ENCODE measurements at places on chromosomes 3 and 15.

- DNase-seq = no peak
These were observed 1.9 kb downstream of the TIMMDC1 start for GRCh38 chr3:119500265-119500664.

GRCh38 chr3:112811917-112812660 lies 34.6 kb downstream of the CD200R1L start:
- DNase-seq = no peak

DNA sequence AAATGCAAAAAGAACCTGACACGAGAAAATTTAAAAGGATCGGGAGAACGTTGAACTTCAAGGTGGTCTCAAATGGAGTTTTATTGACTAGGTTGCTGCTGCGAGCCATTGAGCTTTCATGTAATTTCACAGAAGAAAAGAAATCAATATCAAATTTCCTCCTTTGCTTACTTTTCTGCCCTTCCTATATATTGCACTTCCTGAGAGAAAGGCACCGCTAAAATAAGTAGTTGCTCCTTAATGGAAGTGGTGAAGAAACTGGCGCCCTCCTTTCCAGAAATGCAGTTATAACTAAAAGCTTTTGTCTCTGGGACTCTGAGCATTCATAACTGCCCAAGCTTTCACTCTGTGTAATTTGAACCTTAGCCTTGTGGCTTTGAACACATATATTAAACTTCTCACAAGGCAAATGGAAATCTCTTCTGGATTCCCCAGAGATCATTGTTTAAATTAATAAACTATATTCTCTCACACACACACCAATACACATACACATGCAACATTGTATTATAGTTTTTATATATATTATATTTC lies 13.4 kb downstream of the EID1 start:
- DNase-seq = no peak

- DNase-seq = no peak
These were observed 19.6 kb downstream of the LRRC57 start for GRCh38 chr15:42528970-42529369.

DNA sequence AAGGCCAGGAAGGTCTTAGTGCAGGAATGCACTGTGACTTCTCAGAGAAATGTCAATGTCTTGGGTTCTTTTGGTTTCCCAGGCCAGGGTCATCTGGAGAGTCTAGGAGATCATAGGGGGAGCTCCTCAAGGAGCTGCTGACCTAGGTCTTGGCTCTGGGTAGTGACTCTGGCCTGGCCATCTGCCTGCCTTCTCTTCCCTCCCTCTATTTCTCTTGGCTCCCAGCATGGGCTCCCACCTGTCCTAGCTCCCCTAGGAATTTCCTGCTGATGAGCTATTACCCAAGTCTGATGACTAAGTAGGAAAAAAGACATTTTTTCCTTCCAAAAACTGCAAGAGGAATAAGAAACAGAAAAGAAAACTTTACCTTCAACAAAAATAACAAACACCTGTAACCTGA lies 57.4 kb downstream of the BSN start:
- DNase-seq = no peak

GRCh38 chr15:84598250-84598649 lies 2.6 kb upstream of the ZSCAN2 start:
- DNase-seq = no peak

- no peak for DNase-seq
These were observed 90.6 kb upstream of the MYZAP start for GRCh38 chr15:57500979-57501576.

GRCh38 chr3:55750525-55750924 lies 263.4 kb upstream of the WNT5A start:
- DNase-seq = no peak

- DNase-seq = no peak
These were observed 21.6 kb upstream of the TAFA4 start for GRCh38 chr3:68953816-68954444.

DNA sequence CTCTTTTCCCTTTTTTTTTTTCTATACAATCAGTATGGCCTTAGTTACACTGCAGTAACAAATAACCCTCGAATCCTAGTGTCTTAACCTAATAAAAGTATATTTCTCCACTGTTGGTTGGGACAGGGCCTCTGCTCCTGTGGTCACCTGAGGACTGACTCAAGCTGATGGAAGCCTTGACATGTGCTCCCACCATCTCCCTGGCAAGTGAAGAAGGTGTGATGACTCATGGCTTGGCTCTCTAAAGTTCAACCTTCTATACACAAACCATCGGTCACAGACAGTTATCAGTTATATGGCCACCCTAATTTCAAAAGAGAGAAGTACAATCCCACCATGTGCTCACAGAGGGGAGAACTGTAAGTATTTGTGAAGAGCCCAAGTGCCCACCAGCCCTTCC lies 65.8 kb upstream of the CACNA2D3 start:
- no peak for DNase-seq

- DNase-seq = no peak
These were observed 296.1 kb downstream of the LSAMP start for GRCh38 chr3:116148881-116149851.

GRCh38 chr15:70321172-70321819 lies 223.6 kb upstream of the TLE3 start:
- no peak for DNase-seq

- DNase-seq = no peak
These were observed 88.2 kb upstream of the ZNF385D start for GRCh38 chr3:21839176-21839575.

DNA sequence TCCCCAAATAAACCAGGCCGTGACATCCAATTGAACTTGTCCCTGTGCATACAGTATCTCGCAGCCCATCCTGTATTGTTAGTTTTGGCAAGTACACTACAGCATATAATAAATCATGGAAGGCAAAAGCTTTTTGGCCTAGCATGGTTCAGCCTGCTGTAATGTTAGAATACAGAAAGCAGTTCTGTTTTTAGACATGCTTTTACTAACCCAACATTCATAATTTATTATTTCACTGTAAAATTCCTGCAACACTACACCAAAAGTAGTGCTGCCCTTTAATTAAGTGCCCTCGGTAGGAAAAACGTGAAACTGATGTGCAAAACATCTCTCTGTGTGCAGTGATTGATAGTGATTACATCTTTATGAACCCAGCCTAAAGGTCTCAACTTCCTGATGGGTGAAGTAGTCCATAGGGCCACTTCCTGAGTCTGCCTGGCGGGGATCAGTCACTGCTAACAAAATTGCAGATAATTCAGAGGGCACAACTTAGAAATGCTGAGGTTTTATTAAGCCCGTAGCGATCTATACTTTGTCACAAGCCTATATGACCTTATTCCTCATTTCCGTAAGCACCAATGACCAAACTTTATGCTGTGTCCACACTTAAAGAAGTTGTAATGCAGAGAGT lies 227.8 kb downstream of the CDIN1 start:
- no peak for DNase-seq

- DNase-seq = no peak
These were observed 78.0 kb upstream of the RARB start for GRCh38 chr3:25349828-25350724.

DNA sequence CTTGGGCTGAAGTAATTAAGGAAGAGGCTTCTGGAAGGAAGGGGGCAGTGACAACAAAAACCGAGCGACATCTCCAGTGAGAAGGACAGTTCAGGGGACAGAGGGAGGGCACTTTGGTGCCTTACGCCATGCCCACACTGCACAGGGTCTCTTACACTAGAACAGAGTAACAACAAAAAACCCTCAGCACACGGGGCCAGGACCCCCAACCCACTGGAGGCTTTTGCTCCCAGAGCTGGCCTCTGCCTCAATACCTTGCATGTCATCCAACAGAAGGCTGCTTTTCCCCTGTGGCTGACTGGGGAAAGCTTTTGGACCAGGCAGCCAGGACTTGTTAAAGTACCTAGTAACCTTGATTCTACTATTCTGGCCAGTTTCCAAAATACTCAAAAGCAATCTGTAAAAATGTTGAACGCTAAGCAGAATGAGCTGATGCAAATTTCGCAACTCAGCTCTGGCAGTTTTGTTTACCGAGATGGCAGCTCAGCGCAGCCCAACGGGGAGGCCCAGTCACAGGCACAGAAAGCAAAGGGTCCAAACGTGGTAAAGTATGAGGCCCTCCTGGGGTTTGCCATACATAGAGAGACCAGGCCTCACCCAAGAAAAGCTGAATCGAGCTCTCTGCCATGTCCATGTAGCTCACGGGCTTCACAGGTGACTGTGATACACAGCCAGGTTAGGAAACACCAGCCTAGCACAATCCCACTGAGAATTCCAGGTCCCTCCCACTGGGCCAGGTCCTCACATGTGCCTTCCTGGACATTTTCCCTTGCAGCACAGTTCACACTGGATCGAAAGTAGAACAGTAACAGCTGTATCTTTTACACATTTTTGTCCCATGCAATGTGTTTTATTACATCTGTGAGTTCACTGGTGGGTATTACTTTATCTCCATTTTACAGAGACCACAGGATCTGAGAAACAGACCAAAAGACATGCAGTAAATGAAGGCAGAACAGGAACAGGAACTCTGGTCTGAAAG lies 6.0 kb downstream of the CHCHD4 start:
- DNase-seq = no peak

GRCh38 chr3:11498177-11498576 lies 145.5 kb downstream of the VGLL4 start:
- DNase-seq = no peak

DNA sequence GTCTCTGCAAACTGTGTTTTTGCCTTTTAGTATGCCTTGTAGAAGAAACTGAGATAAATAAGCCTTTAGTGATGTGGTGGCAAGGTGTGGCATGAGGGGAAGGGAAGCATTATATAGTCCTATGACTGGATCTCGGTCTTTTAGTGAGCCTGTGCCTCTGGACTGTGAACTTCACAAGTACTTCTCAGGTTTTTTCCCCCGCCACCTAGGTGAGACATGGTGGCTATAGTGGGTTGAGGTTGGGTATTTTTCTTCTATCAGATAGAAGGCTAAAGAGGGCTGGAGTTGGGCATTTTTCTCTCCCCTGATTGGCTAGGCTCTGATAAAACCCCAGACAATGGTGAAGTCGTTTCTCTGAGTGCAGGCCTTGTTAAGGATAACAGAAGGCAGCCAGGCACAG lies 38.7 kb upstream of the ZFAND6 start:
- DNase-seq = no peak

- DNase-seq = no peak
These were observed 20.4 kb downstream of the CDIN1 start for GRCh38 chr15:36599620-36600433.

DNA sequence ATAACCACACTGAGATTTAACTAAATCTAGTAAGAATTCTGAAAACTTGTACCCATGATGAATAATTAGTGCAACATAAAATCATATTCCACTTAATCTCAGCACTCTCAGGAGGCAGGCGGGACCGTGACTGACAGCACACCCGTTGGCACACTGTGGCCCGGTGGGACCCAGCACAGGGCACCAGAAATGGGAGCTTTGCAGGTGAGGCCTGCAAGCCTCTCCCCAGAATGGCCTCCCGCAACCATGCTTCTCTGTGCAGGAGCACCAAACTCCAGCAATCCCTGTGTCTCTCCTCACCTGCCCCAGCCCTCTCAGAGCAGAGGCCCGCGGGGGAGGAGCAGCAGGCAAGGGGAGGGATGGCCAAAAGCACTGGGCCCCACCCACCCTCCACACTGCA lies 31.5 kb upstream of the OCA2 start:
- no peak for DNase-seq

DNA sequence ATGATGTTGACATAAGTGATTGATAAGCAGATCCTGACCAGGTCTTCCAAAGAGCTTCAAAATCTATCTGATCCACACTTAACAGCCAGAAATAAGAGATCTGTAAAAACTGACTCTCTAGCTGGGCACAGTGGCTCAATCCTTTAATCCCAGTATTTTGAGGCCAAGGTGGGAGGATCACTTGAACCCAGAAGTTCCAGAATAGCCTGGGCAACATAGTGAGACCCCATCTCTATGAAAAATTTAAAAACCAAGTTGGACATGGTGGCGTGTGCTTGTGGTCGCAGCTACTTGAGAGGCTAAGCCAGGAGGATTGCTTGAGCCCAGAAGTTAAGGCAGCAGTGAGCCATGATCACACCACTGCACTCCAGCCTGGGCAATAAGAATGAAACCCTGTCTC lies 43.6 kb downstream of the PIGB start:
- no peak for DNase-seq

GRCh38 chr3:61940236-61940635 lies 378.9 kb downstream of the PTPRG start:
- DNase-seq = no peak

DNA sequence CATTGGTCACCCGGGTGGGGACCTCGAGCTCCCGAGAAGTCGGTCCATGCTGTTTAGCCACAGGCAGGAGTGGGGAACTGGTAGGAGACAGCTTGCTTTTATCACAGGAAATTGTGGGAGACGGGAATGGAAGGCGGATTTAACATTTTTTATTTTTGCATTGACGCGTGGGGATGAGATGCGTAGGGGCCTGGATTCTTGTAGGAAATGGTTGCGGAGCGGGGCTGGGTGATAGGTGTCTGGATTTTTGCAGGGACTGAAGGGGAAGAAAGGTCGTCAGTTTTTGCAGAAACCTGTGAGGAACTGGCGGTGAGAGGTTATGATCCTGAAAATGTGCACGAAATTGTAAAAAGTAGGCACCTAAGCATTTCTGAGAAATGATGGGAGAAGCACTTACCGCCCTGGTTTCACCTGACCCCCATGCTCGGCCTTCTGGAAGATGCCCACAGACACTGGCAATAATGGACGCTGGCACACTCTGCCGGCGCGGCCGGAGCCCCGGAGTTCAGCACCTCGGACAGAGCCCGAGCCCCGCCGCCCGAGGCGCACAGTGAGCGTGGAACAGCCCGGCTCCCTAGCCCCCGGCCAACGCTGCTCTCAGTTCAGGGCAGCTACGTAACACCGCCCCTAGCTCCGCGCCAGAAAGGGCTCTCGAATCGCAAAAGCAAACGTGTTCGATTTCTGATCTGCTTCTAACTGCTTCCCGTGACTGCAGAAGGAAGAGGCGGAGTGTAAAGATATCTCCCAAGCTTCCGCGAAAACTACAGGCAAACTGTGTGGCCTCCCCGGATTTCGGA lies 928 bp downstream of the ANKRD34C start:
- no peak for DNase-seq

- DNase-seq = no peak
These were observed 367.6 kb upstream of the PLSCR5 start for GRCh38 chr3:146972726-146973125.

- DNase-seq = no peak
These were observed 298.3 kb upstream of the NR2E3 start for GRCh38 chr15:71511796-71512681.

DNA sequence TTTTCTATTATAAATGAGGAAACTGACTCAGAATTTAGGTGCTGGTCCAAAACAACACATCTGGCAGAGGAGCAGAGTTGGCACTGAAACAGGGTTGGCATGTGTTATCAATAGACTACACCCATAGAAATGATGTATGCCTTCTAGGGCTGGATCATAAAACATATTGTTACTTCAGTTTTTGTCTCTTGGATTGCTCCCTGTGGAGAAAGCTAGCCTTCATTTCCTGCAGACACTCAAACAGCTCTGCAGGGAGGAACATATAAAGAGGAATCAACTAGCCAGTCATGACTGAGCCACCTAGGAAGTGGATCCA lies 507 bp upstream of the MRPL3 start:
- no peak for DNase-seq

GRCh38 chr3:52119826-52120225 lies 34.4 kb downstream of the POC1A start:
- no peak for DNase-seq
